Hematopoietic multipotent progenitor cell (in vitro differentiated cells): ENCODE measurements at places on chromosomes 5 and 9. TPM values are rescaled to one million over a fixed set of nuclear protein-coding genes. Genes with fewer than 3 reads are reported as not detected.

Gene ARHGEF37
- 0.27 TPM for total RNA-seq

Gene WNT8A
- 1.1 TPM for total RNA-seq

Gene ORM1
- 0.27 TPM for total RNA-seq

Gene CTXN3
- total RNA-seq, result not detected

Gene CARD9
- total RNA-seq, result 23.4 TPM
